ENCODE measurements at places on chromosomes 2 and 18. TPM values are rescaled to one million over a fixed set of nuclear protein-coding genes. Genes with fewer than 3 reads are reported as not detected.

DNA sequence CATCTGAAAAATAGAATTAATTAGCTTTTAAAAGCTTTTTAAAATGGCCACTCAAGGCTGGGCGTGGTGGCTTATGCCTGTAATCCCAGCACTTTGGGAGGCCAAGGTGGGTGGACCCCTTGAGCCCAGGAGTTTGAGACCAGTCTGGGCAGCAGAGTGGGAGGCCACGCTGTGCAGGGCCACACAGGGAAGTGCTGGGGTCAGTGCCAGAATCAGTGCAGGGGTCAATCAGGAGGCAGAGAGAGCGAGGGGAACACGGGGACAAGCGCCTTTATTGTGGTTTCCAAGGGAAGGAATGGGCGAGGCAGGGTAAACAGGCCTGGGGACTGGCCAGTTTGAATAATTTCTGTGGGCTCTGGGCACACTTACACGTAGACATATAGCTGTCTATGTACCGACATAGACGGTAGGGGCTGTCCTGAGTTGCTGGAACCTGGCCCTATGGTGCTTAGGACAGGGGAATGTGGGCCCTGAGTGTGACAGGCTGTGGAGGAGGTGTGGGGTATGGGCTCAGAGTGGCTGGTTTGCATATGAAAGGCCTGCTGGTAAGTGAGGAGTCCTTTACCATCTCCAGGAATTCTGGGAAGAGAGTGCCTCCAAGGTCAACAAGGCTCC, 42.9 kb downstream of the DYSF start:
- DNase-seq = no peak

DNA sequence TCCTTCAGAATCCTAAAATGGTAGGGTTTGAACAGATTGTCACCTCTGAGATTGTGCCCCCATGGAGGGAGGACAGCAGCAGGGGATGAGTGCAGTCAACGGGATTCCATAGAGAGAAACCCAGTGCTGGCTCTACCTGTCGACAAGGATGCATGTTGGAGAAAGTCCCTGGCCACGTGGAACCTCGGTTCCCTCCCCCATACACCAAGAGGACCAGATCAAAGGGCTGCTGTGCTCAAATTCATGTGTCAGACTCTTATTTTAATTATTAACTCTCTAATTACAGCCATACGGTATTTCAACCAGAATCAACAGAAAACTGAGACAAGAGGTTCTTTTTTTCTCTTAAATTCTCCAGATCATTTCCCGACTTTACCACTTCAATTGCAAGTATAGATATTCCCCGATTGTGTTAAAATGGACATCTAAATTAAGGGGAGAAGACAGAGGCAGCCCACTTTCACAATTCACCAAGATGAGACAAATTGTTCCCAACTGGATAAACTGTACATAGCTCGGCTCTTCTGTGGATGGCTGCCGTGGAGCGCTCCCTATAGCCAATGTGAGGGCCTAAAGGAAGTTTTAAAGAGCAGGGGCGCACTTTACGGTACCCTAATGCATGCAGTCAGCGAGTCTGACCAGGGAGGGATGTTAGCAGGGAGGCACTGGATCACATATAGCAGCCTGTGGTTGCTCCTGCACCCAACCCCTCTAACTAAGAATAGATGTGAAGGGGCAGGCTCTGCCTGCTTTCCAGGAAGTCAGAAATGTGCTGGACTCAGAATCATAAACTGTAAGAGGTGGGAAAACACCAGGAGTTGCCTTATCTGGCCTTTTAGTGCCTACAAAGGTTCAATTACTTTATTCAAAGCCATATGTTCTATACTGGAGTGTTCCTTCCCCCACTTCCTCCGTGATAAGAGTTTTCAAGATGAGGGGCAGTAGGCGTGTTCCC, 123.1 kb downstream of the CACNB4 start:
- no peak for DNase-seq

DNA sequence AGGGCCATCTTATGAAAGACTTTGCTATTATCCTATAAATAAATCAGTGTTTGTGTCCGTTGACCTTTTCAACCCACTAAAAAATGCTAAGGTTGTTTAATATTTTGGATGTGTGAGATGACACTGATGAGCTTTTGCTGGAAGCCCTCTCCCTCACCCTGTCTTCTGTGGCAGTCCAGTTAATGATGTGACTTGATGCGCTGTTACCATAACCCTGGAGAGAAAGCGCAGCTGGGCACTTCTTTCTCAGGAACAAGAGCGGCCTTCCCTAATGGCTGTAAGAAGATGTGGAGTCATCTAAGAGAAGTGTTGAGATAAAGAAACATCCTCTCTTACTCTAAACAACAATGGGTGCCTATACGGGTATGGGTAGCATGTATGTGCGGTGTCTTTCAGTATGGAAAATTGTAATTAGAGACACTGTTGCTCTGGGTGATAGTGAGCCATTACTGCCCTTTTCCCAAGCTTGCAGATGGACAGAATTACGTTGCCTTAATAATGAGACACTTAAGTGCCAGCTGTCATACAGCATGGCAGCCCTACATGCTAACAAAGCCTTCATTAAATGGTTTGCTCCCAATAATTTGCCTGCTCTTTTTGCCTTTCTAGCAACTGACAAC, 165.6 kb upstream of the NABP1 start:
- DNase-seq = no peak

- DNase-seq = no peak
Observed at GRCh38 chr2:217980591-217980990, 22.2 kb downstream of the TNS1 start.

- no peak for DNase-seq
Observed at GRCh38 chr2:45986509-45986908, 310.7 kb upstream of the EPAS1 start.

- no peak for DNase-seq
Observed at GRCh38 chr2:199660167-199660566, 190.8 kb downstream of the FTCDNL1 start.

GRCh38 chr2:224969633-224970260, 72.5 kb downstream of the DOCK10 start:
- no peak for DNase-seq

NTSR2 gene
- not detected for total RNA-seq

SIX3 gene
- total RNA-seq = not detected

XIRP2 gene
- not detected for total RNA-seq

TCF4 gene
- total RNA-seq = 30.7 TPM

All from H4 (cell line).